ENCODE measurements at places on chromosomes 5 and 9.

DNA sequence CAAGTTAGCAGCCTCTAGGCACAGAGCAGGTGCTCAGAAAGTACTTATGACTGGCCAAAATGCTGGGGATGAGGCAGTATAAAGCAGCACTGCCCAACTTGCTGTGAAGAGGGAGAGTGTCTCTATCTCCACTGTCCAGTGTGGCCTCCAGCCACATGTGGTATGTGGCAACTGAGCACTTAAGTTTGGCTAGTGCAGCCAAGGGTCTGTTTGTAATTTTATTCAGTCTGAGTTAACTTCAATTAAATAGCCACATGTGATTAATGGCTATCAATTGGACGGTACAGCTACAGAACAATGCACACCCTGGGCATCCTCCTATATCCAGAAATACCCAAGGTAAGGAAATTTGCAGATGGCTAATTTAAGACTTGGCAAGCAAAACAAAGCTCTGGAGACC, 26.9 kb downstream of the ROR2 start:
- no peak for DNase-seq

GRCh38 chr9:132163876-132164603, 2.2 kb downstream of the NTNG2 start:
- DNase-seq: no peak

GRCh38 chr5:69492923-69493395, 369 bp downstream of the OCLN start:
- DNase-seq: no peak

DNA sequence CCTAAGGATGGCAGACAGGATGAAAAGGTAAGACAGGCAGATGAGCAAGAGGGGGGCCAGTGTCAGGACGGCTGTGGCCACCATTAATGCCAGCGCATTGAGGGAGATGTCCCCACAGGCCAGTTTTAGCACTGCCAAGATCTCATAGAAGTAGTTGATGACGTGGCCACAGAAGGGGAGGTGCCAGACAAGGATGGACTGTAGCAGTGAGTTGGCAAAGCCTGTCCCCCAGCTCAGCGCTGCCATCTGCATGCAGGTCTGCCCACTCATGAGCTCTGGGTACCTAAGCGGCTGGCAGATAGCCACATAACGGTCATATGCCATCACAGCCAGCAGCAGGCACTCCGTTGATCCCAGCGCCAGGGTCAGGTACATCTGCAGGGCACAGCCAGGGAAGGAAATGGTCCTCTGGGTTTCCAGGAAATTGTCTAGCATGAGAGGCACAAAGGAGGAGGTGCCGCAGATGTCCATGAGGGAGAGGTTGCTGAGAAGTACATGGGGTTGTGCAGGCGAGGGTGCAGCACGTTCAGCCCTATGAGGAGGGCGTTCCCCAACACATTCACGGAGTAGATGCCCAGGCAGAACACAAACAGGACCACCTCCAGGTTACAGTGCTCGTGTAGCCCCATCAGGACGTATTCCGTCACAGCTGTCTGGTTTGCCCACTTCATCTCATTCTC, 10.8 kb downstream of the OR13J1 start:
- no peak for DNase-seq

GRCh38 chr5:172503925-172504700, 49.8 kb upstream of the SH3PXD2B start:
- no peak for DNase-seq

All from AML-193 (cell line).